ENCODE measurements at places on chromosomes 2 and 18.

GRCh38 chr2:44927985-44928482 is 13.5 kb upstream of the SIX3 start:
- DNase-seq, result peak; percentile 3

- DNase-seq, result no peak
Measured at GRCh38 chr2:94873362-94874276, 2.4 kb downstream of the TEKT4 start.

GRCh38 chr2:40361478-40361877 is 90.4 kb downstream of the SLC8A1 start:
- DNase-seq, result no peak

DNA sequence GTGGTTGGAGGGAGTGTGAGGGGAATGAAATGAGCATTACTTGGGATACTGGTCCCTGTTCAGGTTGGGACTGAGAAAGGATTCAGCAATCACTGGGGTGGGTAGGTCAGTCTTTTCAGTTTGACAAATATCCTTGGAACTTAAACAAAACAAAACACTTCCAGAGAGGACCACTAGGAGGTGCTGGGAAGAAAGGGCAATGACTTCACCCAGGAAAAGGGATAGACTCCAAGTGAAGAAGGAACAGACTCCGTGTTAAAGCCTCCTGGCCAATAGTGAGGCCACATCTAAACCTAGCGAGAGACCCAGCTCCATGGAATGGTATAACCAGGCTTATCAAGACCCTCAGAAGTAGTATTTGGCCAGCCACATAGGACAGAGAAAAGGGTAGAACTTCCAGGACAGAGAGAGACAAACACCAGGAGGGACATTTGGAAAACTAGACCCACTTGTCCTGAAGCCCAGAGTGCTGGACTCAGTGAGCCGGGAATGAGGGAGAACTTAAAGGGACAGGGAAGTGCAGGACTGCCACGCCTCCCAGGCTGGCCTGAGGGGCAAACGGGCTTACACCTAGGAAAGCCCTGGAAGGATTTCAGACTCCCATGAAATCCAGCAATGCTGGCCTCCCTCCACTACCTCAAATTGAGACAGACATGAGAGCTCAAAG is 19.6 kb upstream of the KCNG3 start:
- no peak for DNase-seq

- no peak for DNase-seq
Measured at GRCh38 chr18:73617981-73618380, 529.7 kb downstream of the FBXO15 start.

GRCh38 chr2:23388294-23388693 is 3.3 kb downstream of the KLHL29 start:
- no peak for DNase-seq

DNA sequence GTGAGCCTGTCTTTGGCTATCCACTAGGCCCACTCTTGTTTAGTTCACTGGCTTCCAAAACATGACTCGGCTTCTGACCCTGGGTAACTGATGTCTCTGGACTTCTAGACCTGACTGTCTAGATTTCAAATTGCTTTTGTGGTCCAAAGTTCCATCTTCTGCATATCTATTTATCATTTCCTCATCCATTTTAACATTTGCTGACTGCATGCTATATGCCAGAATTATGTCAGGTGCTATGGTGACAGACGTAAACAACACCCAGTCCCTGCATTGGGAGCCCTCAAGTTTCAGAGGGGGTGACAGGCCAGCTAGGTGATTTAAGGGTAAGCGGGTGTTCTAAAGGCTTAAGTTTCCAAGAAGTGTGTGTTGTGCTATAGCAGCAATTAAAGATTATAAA is 140.9 kb downstream of the PIEZO2 start:
- no peak for DNase-seq
